ENCODE measurements at places on chromosomes 16 and 17. TPM values are rescaled to one million over a fixed set of nuclear protein-coding genes. Genes with fewer than 3 reads are reported as not detected.

Gene TP53TG3F
- not detected for total RNA-seq

Gene TEX19
- total RNA-seq: 3.4 TPM

Gene KRT222
- not detected for total RNA-seq

Gene ANKS4B
- 4.8 TPM for total RNA-seq

Gene KRT12
- not detected for total RNA-seq

Gene ALOXE3
- not detected for total RNA-seq

Gene FOXF1
- not detected for total RNA-seq

Gene DCXR
- total RNA-seq: 208 TPM

Gene GINS2
- total RNA-seq: 52.5 TPM

Gene ELMO3
- total RNA-seq: 27.8 TPM

Gene KRTAP17-1
- total RNA-seq: not detected

Gene NLRP1
- total RNA-seq: 0.09 TPM

Gene MT4
- total RNA-seq: not detected

Gene PRSS22
- total RNA-seq: 131 TPM

Gene KRTAP4-1
- 0.49 TPM for total RNA-seq

Gene KRTAP2-3
- total RNA-seq: 4.9 TPM

Gene KIFC3
- 108 TPM for total RNA-seq
